IMR-90 (cell line): ENCODE measurements at places on chromosomes 6 and 20. TPM values are rescaled to one million over a fixed set of nuclear protein-coding genes. Genes with fewer than 3 reads are reported as not detected.

The PI3 gene
- not detected in 2 replicates for polyA plus RNA-seq

The TRIM31 gene
- polyA plus RNA-seq = not detected in 2 replicates

The HSD17B8 gene
- polyA plus RNA-seq = 3.4 and 4.3 TPM in 2 replicates

The LINC00237 gene
- not detected in 2 replicates for polyA plus RNA-seq

The GTSF1L gene
- not detected in 2 replicates for polyA plus RNA-seq

The MYB gene
- polyA plus RNA-seq = 0.22 and 0.44 TPM in 2 replicates

The SCP2D1 gene
- not detected in 2 replicates for polyA plus RNA-seq

The TINAG gene
- not detected in 2 replicates for polyA plus RNA-seq

The FGD2 gene
- 0.07 TPM in 1 of 2 replicates, not detected in the other for polyA plus RNA-seq

The OR12D3 gene
- not detected in 2 replicates for polyA plus RNA-seq

The ID4 gene
- polyA plus RNA-seq = 3.6 and 7.3 TPM in 2 replicates

The CTNNBL1 gene
- polyA plus RNA-seq = 29.9 and 30.2 TPM in 2 replicates

The PLG gene
- not detected in 2 replicates for polyA plus RNA-seq

The IFNGR1 gene
- polyA plus RNA-seq = 13.7 and 19.1 TPM in 2 replicates

The WFDC10A gene
- polyA plus RNA-seq = not detected in 2 replicates

The HDAC2 gene
- polyA plus RNA-seq = 97.5 and 122 TPM in 2 replicates

The BNIP5 gene
- not detected in 2 replicates for polyA plus RNA-seq

The IDH3B gene
- 146 and 151 TPM in 2 replicates for polyA plus RNA-seq

The CRYBG1 gene
- 0.32 and 0.38 TPM in 2 replicates for polyA plus RNA-seq

The CUTA gene
- 427 and 483 TPM in 2 replicates for polyA plus RNA-seq

The DSTN gene
- 258 and 269 TPM in 2 replicates for polyA plus RNA-seq

The ADGB gene
- polyA plus RNA-seq = not detected in 2 replicates

The METTL24 gene
- polyA plus RNA-seq = not detected in 2 replicates

The TNFRSF21 gene
- polyA plus RNA-seq = 6.1 and 6.9 TPM in 2 replicates

The TRIM10 gene
- not detected in 2 replicates for polyA plus RNA-seq

The ZSCAN12 gene
- 1.6 and 2.0 TPM in 2 replicates for polyA plus RNA-seq

The ADAM33 gene
- 1.6 and 1.7 TPM in 2 replicates for polyA plus RNA-seq

The PPIL6 gene
- polyA plus RNA-seq = 0.07 and 0.15 TPM in 2 replicates

The UBE2C gene
- polyA plus RNA-seq = 120 and 124 TPM in 2 replicates

The ADGRB3 gene
- not detected in 2 replicates for polyA plus RNA-seq

The KCNK15 gene
- polyA plus RNA-seq = not detected in 2 replicates

The RCAN2 gene
- 1.8 TPM in 2 replicates for polyA plus RNA-seq

The TGM3 gene
- polyA plus RNA-seq = not detected in 2 replicates
